ENCODE measurements at places on chromosomes 13 and 19.

DNA sequence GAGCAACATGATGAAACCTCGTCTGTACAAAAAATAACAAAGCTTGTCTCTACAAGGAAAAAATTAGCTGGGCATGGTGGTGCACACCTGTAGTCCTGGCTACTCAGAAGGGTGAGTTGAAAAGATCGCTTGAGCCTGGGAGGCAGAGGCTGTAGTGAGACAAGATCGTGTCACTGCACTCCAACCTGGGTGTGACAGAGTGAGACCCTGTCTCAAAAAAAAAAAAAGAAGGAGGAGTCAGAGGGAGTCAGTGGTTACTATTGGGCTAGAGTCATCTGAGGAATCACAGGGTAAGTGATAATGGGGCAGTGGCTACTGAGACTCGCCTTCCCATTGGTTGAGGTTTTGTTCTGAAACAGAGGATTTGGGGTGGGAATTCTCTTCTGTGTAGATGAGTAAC lies 1.9 kb upstream of the GPI start:
- no peak for DNase-seq

- DNase-seq: peak; percentile 10
Observed at GRCh38 chr13:67619995-67620380, 389.9 kb upstream of the PCDH9 start.

GRCh38 chr13:42885325-42885724 lies 103.9 kb downstream of the FAM216B start:
- no peak for DNase-seq

- DNase-seq: no peak
Observed at GRCh38 chr19:30476997-30477396, 104.8 kb downstream of the ZNF536 start.

GRCh38 chr19:18009412-18010066 lies 1.6 kb downstream of the ARRDC2 start:
- no peak for DNase-seq

GRCh38 chr19:47243776-47244547 lies 12.4 kb upstream of the CCDC9 start:
- DNase-seq: peak; percentile 99

DNA sequence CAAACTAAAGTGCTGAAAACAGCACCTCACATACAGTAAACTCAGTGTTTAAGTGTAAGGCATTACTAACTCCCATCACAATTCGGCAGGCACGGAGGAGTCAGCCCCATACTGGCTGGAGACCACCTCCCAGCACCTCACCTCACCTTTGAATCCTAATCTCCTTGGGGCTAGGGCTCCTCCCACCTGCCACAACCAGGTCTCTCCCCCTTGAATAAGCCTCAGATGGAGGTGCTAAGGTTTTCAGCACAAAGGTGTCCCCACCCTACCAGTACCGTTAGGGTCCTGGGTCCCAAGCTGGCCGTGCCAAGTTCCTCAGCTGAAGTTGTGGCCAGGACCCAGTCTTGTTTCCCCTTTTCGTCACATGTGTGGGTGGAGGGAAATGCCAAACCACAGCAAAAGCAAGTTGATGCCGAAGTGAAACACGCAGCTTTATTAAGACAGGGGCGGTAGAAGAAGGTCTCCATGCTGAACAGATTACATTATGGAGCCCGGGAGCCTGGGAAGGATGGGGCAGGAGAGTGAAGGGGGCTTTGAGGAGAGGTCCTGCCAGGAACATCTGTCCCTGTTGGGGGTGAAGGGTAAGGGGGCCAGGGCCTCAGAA lies at the start of gene IGFLR1:
IGFLR1 (minus strand) TSS at position 332 of the 604 bp plus-strand sequence. CDS start 1,272 bp downstream, outside the sequence.
- DNase-seq: peak; percentile 86

GRCh38 chr19:44817725-44818465 lies 9.0 kb downstream of the BCAM start:
- DNase-seq: no peak

GRCh38 chr19:16899566-16900075 lies 10.8 kb downstream of the F2RL3 start:
- DNase-seq: peak; percentile 86

DNA sequence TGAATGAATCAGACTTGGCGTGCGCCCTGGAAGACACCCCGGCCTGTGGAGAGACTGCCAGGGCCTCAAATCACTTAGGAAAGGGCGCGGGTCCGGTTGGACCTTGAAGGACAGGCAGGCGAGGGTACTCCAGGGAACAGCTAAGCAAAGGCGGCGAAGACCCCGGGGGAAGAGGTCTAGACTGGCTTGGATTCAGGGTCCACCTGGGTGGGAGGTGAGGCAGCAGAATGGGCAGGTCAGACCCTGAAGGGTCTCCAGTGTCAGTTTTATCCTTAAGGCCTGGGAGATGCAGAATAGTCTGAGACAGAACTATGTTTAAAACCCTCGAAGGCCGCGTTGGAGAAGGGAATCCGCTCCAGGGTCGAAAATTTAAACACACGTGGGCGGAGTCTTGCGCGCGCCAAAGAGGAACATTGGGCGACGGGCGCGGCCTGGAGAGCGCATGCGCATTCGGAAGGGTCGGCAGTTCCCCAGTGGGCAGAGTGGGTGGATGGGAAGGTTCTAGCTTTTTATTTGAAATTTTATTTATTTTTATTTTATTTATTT lies 567 bp upstream of the SMG9 start:
- DNase-seq: peak; percentile 95

DNA sequence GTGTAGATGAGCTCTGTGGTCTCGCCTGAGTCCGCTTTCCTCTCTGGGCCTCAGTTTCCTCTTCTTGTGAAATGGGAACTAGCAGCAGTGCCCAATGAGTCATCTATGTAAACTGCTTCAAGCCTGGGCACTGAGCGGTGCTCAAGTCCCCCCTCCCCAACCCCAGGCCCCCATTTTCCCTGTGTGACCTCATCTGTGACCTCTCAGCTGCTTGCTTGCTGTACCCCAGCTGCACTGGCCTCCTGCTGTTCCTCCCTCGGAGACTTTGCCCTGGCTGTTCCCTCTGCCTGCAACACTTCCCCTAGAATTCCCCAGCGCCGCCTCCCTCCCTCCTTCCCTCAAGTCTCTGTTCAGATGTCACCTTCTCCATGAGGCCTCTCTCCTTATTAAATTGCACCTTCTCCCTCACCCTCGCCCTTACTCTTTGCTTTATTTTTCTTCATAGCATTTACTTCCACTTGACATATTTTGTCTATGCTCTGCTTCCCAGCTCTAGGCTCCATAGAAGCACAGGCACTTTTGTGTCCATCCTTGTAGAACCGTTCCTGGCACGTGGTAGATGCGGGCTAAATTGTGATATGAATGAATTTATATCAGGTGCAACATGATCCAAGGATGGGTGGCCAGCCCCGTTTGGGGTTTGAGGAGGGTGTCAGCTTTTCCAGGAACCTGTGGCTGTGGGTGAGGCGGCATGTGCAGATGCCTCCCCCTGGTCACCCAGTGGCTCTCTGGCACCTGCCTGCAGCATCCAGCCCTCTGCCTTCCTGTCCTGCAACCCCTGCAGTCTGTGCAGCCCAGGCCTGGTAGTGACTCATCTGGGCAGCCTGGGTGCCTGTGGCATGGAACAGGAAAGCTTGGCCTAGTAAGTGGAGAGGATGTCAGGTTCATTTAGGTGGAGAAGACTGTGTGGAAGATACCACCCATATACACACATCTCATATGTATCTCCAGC lies 26.3 kb downstream of the SIPA1L3 start:
- peak; percentile 23 for DNase-seq

GRCh38 chr13:78660495-78660857 lies 1.5 kb upstream of the OBI1 start:
- DNase-seq: no peak

DNA sequence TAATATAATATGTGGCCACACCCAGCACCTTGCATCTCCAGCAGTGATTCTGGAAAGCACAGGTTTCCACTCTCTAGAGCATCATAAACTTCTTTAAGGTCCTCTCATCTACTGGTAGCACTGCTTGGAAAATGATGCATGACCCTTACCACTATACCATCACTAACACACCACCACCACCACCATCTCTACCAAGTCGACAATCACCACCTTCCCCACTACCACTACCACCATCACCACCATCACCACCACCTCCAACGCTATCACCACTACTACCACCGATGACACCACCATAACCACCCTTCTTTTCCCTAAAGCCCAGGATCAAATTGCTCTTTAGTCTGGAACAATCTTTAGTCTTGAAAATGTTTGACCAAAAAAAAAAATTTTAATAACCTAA lies 390.4 kb downstream of the SUCLA2 start:
- no peak for DNase-seq

GRCh38 chr19:49988433-49988832 lies 27.5 kb upstream of the SIGLEC11 start:
- DNase-seq: no peak

DNA sequence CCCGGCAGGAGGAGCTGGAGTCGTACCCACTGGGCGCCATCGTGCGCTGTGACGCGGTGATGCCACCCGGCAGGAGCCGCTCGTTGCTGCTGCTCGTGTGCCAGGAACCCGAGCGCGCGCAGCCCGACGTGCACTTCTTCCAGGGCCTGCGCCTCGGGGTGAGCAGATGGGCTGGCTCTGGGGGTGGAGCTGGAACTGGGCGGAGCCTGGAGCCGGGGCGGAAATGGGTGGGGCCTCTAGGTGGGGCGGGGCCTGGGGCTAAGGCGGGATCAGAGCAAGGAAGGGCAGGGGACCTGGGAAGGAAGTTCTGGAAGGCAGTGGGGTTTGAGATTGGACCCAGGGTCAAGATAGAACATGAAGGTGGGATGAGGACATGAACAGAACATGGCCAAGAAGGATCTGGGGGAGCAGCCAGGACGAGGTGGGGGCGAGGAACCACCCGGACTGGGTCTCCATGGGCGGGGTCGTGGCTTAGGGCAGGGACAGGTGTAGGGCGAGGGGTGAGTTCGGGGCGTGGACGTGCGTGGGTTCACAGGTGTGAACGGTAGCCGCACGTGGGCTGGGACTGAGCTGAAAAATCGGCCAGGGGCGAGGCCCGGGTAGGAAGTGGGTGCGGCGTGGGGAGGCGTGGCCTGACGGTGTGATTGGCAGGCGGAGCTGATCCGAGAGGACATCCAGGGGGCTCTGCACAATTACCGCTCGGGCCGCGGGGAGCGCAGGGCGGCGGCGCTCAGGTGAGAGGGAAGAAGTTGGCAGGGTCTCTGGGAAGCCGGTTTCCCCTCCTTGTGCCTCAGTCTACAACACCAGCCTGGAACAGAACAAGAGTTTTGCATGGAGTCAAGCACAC lies 4.7 kb downstream of the EPS8L1 start:
- DNase-seq: peak; percentile 91

DNA sequence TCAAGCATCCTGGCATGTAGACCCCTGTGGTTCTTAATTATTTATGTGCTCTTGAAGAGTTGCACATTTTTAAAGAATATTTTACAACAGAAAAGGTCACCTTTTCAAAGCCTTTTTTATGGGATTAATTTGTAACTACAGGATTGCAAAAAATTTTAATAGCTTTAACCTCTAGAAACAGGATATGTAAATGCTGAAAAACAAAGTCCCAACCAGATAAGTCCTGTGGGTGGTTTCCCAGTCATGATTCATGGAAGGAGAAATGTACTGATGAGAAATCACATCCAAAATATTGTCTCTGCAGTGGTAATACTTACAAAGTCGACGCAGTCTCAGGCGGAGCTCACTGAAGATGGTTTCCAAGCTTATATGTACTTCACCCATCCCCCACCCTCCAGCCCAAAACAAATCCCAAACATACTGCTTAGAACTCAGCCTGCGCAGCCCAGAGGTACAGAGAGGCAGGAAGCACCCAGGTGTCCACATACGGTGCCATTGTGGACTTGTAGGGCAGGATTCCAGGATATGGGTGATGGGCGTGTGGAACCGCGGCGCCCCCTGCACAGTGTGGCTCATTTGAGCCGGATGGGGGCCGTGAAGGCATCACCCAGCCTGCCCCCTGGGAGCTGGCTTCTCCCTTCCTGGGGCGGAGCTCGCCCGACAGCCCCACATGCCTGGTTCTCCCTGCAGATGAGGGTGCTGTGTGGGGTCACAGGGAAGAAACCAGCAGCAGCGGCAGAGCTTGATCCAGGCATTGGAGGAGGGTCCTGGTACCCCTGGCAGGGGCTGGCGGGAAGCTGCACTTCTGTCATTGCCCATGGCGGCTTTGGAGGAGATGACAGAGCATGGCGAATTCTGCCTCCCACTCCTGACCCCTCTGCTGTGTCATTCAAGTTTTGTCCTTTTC lies 101.2 kb downstream of the ATP11A start:
- DNase-seq: no peak

DNA sequence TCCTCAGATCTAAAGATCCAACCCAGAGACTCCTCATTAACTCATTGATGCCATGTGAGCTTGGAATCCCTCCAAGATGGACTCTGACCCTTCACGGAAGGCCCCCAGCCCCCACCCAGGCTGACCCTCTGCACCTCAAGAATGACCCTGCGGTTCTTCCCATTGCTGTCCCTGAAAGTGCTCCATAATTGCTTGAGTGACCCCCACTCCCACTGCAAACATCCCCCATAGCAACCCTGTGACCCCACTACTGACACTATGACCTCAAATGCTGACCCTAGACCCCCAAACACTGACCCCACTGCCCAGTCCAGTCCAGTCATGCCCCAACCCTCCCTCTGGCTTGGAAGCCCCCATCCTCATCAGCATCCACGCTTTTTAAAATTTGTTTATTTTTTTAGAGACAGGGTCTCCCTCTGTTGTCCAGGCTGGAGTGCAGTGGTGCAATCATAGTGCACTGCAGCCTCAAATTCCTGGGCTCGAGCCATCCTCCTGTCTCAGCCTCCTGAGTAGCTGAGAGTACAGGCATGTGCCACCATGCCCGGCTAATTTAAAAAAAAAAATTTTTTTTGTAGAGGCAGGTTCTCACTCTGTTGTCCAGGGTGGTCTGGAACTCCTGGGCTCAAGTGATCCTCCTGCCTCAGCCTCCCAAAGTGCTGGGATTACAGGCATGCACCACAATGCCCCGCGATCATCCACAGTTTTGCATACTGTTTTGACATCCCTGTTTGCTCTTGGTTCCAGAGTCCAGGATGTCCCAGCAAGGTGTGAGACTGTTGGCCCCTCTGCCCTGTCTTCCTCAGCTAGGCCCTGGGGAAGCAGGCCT lies 855 bp downstream of the LYL1 start:
- peak; percentile 49 for DNase-seq

DNA sequence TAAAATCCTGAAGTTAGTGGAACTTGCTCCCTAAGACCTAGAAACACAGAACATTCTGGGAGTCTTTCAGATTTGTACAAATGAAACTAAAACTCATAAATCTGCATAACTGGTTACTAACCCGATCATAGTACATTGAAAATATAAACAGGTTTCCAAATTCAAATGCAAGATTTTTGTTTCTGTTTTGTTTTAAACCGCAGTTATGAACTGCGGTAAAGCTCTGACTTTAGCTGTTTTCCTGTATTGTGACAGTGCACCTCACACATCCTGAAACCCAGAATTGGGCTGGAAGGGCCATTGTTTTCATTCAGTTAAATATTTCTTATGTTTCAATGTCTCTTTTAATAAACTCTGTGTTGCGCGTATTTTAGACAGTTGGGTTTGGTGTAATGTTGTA lies 204.7 kb downstream of the SHISA2 start:
- no peak for DNase-seq

All from hematopoietic multipotent progenitor cell treated with erythropoietin and hydrocortisone succinate and interleukin-3 and kit ligand, for 4 days (in vitro differentiated cells).